ENCODE measurements at places on chromosomes 12 and 14. TPM values are rescaled to one million over a fixed set of nuclear protein-coding genes. Genes with fewer than 3 reads are reported as not detected.

DNA sequence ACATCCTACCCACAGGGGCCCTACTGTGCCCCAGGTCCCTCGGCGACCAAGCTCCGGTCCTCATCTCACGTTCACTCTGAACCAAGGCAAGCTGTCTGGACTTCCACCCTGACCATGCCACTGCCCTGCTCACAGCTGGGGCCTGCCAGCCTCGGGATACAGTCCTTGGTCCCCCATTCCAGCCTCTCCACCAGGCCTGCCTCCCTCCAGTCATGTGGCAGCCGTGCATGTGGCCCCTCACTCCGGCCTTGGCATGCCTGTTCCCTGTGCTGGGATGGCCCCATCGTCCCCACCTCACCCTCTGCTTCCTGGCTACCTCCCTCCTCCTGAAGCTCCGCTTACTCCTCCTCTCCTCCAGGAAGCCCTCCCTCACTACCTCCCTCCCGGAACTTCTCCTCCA, 38.6 kb upstream of the DLK1 start:
- H3K27ac ChIP-seq: no peak overlapping the region
- H3K4me3 ChIP-seq: no peak overlapping the region
- H3K36me3 ChIP-seq: no peaks in the 10 kb centered on the region
- DNase-seq: no peak

DNA sequence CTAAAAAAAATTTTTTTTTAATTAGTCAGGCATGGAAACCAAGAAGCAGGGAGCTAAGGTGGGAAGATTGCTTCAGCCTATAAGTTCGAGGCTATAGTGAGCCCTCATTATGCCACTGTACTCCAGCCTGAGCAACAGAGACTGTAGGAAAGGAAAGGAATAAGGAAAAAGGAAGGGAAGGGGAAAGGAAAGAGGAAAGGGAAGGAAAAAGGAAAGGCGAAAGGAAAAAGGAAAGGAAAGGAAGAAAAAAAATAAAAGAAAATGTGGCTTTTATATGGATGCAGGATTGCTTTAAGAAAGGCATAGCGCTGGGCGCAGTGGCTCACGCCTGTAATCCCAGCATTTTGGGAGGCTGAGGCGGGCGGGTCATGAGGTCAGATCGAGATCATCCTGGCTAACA, 70.4 kb downstream of the R3HDM2 start:
- no peak for DNase-seq
- peaks cover 4% of the 10 kb centered on the region for H3K36me3 ChIP-seq
- no peaks in the 10 kb centered on the region for H3K27me3 ChIP-seq
- H3K27ac ChIP-seq: no peak overlapping the region
- no peaks in the 10 kb centered on the region for H3K4me1 ChIP-seq

- no peaks in the 10 kb centered on the region for H3K27me3 ChIP-seq
- H3K36me3 ChIP-seq: no peaks in the 10 kb centered on the region
- peak overlapping the region; percentile 42 for H3K27ac ChIP-seq
- DNase-seq: no peak
- H3K4me1 ChIP-seq: peaks cover 27% of the 10 kb centered on the region
Measured at GRCh38 chr12:32455607-32456071, 56.3 kb downstream of the FGD4 start.

- no peaks in the 10 kb centered on the region for H3K27me3 ChIP-seq
- H3K27ac ChIP-seq: no peak overlapping the region
- no peaks in the 10 kb centered on the region for H3K36me3 ChIP-seq
- no peak for DNase-seq
Measured at GRCh38 chr14:76834241-76834661, 8.0 kb downstream of the LRRC74A start.

Gene RDH16
- total RNA-seq: not detected

DNA sequence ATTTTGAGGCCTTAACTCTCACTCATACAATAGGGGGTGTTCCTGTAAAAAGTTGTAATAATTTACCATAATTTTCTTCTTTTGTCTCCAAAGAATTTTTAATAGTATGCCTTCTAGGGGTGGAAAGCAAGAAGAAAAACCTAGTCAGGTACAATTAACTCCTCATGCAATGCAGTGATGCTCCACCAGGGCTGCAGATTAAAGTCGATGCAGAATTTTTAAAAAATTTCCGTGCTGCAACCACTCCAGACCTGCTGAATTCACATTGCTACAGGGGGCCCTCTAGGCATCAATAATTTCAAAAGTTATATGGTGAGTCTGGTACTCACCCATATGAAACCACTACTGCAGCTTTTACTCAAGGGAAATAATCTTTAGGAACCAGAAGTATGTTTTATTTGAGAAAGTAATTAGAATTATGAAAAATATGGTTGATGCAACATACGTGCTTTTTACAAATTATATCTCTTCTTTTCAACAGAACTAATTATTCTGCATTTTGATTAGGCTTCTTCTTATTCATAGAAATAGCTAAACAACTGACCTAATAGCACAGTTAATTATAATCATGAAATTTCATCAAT, 353.2 kb downstream of the BCAT1 start:
- no peak for DNase-seq
- H3K27ac ChIP-seq: no peak overlapping the region
- H3K36me3 ChIP-seq: no peaks in the 10 kb centered on the region
- H3K4me3 ChIP-seq: no peak overlapping the region
- H3K27me3 ChIP-seq: no peaks in the 10 kb centered on the region

GRCh38 chr12:89059056-89059455, 293.2 kb downstream of the DUSP6 start:
- no peaks in the 10 kb centered on the region for H3K27me3 ChIP-seq
- H3K4me1 ChIP-seq: no peaks in the 10 kb centered on the region
- no peak overlapping the region for H3K27ac ChIP-seq

Gene NPAS3
- 3.3 TPM for total RNA-seq

Gene KRT6C
- not detected for total RNA-seq

DNA sequence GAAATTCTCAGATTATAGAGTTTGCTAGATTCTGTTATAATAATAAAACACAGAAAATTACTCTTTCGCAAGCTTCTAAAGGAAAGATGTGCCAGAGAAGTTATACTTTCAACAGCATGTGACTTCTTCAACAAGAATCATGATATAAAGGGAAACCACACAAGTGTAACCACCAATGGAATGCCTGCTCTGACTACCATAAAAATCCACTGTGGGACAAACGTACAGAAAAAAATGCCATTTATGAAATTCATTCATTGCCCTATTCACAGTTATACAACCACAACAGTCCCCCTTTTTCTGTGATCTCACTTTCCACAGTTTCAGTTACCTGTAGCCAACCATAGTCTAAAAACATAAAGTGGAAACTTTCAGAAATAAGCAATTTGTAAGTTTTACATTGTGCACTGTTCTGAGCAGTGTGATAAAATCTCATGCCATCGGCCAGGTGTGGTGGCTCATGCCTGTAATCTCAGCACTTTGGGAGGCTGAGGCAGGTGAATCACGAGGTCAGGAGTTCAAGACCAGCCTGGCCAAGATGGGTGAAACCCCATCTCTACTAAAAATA, 3.2 kb downstream of the CATSPERB start:
- H3K36me3 ChIP-seq: no peaks in the 10 kb centered on the region
- H3K27me3 ChIP-seq: no peaks in the 10 kb centered on the region
- no peak overlapping the region for H3K4me3 ChIP-seq
- DNase-seq: no peak
- H3K27ac ChIP-seq: no peak overlapping the region

Gene ACRBP
- total RNA-seq: 3.3 TPM

Measured in esophagus muscularis mucosa (tissue), 4 donors.